ENCODE measurements at places on chromosomes 2 and 18.

- no peak for DNase-seq
Measured at GRCh38 chr18:36856815-36857214, 27.9 kb downstream of the KIAA1328 start.

DNA sequence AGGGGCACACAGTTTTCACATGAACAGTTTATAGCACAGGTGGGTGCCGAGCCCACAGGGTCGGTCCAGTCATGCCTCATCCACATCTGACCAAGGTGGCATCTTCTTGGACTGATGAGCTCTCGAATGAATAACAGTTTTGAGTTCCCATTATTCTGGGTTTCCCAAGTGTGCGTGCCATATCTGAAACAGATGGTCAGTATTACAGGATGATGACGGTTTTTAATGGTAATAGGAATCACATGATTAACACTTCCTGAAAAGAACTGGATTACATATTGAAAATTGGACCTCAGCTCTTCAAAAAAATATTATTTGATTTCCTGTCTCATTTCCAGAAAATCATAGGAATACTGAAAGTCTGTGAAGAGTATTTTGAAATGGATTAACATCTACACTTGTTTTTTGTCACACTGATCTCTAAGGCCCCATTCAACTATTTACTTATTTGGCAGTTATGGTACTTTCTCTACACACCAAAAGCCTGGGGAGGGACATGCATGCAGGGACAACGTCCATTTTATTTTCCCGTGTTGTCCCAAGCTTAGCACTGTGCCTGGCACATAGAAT is 22.2 kb upstream of the NAB1 start:
- DNase-seq, result no peak

DNA sequence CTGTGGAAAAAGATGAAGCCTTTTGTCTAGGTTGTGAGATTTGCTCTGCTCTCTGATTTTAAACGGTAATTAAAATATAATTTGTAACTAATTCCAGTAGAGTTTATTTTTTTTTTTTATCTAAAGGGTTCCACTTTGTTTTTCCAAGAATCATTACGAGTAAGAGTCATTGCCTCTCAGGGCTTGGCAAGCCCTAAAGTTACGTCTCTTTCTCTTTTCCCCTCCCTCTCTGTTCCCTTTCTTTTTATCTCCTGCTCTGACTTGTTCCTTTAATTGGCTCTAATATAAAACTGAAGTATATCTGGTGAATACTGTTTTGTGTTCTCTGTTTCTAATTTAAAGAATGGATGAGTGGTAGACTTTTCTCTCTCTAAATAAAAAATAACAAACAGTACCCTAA is 75.8 kb downstream of the CALCRL start:
- no peak for DNase-seq

- DNase-seq, result peak; percentile 12
Measured at GRCh38 chr2:148048475-148049221, 27.8 kb downstream of the MBD5 start.

- DNase-seq, result no peak
Measured at GRCh38 chr18:46152436-46152807, 48.2 kb downstream of the HAUS1 start.

DNA sequence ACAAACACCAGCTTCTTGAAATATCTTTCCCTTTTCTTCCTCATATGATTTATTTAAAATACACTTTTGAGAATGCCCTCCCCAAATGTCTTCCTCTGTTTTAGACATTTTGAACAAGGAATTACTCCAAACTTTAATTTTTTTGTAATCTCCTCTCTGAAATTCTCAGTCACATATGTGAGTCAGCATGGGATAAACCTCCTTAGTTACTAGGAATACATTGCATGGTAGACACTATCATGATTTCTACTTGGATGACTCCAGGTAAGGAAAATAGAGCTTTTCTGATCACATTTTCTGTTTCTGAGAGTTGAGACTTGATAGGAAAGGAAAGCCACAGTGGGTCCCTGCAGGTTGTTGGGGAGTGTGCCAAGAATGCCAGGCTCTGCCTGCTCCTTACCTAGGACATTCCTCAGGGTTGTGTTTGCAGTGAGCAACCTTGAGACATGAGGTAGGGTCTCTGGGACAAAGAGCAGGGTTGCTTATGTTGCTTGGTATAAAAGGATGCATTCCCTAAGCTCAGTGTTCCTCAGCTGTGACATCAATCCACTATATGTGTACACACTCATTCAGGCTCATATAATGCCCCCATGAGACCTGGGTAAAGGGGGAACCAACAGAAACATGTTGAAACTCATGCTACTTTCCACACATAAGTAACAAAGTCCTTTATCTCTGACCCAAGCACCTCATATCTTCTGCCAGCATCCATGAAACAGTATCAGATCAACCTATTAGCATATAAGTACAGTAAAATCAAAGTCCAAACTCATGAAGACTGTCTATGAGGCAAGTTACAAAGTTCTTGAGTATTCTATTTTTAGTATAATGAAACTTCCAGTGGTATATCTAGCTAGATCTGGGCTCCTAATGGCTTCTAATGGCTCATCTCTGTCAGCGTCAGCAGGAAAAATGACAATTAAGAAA is 112.8 kb upstream of the SCN1A start:
- no peak for DNase-seq

GRCh38 chr2:148660999-148661398 is 16.4 kb downstream of the EPC2 start:
- DNase-seq, result no peak

DNA sequence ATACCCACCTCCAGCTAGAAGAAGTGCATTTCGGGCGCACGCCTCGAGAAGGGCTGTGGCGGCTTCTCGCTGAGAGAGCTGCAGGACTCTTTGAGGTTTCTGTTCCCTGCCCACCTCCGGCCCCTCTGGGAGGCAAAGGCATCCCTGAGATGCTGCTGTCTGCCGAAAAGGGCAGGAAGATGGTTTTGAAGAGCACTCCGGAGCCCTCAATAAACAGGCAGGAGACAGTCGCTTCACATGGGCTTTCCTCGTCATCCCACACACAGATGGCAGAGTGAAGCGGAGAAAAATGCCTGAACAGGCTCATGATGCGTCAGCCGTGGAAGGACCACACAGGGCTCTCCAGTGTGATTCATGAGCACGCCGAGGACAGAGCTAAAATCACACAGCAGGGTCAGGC is 25.4 kb upstream of the GLI2 start:
- DNase-seq, result no peak

GRCh38 chr2:206940546-206940945 is 1.2 kb downstream of the CPO start:
- no peak for DNase-seq

DNA sequence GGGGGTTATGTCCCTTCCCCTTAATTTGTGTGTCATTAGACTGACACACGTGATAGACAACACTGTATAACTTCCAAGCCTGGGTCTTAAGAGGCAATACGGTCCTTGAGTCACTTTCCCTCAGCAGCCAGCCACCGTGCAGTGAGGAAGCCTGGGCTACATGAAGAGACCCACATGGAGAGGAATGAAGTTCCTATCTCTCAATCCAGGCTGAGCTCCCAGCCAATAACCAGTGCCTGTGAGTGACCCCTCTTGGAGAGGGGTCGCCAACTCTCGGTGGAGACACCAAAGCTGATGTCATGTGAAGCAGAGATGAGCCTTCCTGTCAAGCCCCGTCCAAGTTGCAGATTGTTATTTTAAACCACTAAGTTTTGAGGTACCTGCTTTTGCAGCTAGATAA is 5.7 kb upstream of the WDSUB1 start:
- no peak for DNase-seq

- DNase-seq, result no peak
Measured at GRCh38 chr2:72883356-72883962, 3.7 kb upstream of the SPR start.

DNA sequence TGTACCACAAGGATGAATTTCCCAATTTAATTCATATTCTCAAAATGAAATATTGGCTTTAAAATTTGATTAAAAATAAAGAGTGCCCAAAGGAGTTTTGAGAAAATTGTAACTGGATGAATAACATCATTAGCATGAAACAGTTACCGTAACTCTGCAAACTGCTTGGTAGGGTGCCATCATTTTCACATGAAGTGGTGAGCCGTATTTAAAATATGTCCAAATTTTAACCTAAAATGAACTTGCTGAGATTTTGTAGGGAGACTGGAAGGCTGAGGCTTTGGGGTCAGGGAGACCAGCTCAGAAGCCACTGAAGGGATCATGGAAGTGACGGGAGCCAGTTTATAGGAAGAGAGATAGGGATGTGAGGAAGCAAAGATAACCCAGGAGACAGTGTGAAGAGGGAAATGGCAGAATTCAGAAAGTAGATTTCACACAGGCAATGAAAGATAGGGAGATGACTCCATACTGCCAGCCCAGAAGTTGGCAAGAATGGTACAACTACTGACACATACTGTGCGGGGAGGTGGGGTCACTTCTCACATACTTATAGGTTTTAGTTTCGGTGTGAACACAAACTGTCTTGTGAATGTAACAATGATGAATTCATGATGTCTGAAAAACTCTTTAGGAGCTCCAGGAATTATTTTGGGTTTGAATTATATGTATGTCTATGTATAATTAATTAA is 53.8 kb downstream of the EFEMP1 start:
- DNase-seq, result no peak

DNA sequence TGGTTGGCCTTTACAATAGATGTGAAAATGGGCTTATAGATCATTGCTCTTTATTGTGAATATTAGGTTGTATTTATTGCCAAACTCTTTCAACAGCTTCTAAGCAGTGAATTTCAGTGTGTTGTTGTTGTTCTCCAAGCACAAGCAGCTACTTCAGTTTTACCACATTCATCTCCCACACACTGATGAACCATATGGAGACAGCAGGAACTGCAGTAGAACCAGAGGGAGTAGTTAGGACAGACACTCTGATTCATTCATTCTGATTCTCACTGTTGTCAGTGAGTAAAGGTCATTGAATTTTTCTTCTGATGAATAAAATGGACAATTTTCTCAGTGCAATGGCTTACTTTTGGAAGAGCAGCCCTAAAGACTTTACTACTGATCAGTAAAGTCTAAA is 40.2 kb downstream of the CCDC74A start:
- DNase-seq, result no peak

DNA sequence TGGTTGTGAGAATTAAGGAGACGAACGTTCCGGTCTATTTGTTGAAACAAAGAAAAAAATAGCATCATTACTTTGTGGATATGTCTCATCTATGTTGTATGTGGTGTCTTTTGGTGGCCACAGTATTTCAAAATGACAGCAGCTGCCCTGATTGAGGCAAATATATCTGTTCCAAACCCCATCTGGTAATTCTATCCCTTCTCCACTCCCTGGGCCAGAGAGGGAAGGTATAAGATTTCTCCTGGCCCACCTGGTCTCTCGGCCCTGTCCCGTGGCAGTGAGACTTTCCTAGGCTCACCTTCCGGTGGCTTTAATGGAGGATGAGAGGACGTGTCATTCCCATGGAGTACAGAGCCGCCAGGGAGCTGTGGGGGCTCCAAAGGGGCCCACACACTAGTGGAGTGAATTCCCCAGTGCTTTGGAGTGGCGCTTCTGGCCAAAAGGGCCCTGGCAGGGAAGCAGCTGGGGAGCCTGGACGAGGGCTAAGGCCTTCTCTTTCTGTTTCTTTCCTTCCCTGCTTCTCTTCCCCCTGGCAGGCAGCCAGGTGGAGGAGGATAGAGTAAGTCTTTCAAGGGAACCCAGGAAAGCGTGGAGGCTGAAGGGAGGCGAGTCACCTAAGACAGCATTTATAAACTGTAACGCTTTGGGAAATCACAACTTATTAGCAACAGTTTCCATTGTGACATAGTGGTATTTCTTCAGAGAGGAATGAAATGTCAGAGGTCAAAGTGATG is 5.6 kb downstream of the FOSL2 start:
- no peak for DNase-seq

- no peak for DNase-seq
Measured at GRCh38 chr2:242063850-242064249, 194.3 kb downstream of the RTP5 start.

GRCh38 chr2:224860786-224861185 is 144.6 kb upstream of the CCDC195 start:
- DNase-seq, result no peak

DNA sequence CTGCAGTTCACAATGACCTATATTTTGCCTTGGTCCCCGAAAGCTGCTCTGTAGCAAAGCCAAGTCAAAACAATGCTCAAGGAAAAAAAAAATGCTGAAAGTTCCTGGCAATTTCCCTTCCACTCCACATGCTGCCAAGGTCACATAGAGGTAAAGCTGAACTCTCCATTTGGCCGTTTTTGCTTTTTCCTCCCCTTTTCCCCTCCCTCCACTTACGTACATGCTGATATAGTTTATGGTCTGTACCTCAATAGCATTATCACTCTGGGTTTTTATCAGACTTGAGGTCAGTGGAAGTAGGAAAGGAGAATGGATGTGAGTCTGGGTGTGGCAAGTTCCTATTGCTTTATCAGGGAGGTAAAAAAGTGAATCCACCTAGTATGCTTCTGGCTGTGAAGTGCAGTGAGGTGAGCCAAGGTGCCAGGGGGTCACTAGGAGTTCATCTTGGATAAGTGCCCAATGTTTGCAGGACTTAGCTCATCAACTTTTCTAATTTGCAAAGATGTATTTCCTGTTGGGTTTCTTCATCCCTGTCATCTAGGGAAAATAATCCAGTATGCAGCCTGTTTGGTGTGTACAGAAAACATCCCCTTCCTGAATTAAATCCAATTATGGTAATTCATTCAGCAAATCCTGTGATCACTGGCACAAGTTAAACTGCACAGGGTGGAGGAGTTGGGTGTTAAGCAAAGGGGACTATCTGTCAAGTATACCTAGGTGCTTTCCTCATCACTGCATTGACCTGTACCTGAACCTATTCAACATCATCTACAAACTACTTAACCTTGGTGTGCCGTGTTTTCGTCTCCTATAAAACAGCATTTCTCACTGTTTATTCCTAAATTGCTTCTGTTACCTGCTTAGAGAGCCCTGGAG is 124.3 kb upstream of the CYP26B1 start:
- DNase-seq, result no peak

DNA sequence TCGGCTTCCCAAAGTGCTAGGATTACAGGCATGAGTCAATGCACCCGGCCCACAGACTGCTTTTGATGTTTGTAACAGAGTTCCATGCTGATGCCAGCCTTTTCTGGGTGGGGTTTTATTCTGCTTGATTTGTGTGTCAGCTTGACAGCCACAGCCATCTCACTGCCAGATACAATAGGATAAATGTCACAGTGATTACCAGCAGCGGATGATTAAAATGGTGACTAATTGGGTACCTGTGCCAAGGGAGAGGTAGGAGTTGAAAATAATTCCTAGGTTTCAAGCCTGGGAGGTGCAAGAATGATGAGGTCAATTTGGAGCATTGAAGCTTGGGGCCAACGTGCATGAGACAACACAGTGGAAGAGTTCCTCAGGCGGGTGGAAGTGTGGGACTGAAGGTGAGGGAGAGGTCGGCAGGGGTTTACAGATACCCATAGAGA is 39.4 kb downstream of the SH2D6 start:
- DNase-seq, result no peak

DNA sequence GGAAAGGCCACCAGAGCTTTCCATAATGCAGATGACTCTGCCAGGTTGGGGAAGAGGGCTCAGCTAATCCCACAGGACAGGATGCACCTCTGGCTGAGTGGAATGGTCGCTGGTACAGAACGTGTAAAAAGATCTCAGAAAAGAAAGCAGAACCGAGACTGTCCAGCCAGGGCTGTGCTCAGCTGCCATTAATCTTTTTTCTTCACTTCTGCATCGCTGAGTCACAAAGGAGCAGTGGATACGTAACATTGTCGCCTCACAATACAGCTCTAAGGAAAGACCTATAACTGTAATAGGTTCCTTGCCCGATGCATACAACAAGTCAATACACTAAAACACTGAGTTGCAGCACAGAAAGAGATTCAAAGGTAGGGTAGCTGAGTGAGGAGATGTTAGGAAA is 354.2 kb downstream of the EN1 start:
- no peak for DNase-seq

- DNase-seq, result no peak
Measured at GRCh38 chr2:133369901-133370658, 198.2 kb downstream of the NCKAP5 start.

All from GM13976 (cell line).